Stimulated activated CD4-positive, alpha-beta T cell treated with anti-CD3 and anti-CD28 coated beads, Interleukin-12 subunit alpha, Interleukin-12 subunit beta, amount 100 ng/mL, for 24 hours (primary cell): ENCODE measurements at places on chromosomes 2 and 18.

DNA sequence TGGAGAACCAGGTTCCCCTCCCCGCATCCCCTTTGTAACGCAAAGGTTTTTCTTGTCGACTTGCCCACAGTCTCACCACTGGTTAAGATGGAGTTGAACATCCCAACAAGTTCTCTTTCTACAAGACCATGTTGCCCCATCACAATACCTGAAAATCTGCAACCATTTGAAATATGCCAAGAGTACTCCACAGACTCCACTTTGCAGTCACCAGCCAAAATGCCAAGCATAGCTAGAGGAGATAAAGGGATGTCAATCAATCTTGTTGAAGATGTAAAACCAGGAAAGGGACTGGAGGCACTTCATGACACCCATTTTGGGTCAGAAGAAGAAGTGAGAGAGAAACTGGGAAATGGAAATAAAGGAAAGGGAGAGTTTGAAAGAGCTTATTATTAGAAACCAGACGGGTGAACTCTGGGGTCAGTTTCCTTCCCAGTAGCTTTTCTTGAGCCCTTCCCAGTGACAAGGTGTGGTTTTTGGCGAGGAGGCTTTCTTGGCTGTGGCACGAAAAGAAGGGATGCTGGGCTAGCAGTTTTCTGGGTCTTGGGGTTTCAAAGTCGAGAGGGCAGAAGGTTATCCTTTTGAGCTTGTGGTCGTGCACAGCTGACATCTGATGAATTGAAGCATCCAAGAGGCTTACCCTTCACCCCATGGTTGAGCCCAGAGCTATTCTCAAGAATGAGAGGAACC is 79.3 kb downstream of the ACAA2 start:
- no peak for DNase-seq

- DNase-seq: no peak
These were observed 146.8 kb downstream of the RBM43 start for GRCh38 chr2:151114874-151115273.

DNA sequence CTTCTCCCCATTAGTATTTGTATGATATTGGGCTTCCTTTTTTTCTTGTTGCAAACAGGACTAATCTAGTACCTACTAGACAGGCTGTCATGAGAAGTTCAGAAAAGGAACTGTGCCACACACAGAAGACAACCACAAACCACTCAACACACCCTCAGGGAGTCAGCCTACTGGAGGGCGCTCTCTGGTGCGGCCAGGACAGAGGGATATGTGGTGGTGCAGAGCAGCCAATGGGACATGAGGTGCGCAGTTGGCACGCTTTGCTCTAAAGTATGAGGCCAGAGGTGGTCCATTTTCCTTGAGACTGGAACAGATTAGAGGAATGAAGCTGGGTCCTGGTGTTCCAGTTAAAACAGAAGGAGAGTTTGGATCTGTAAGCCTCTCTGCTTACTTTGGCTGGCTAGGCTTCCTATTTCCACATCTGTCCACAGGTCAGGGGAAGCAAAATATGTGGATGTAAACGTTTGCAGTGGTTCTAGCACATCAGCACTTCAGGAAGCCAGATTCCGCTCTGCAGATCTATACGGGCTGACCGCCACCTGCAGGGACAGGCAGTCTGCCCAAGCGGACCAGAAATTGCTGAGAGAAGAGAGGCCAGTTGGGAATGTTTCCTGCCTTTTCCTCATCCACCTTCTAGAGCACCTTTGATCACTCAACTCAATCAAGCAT is 114.1 kb downstream of the GFPT1 start:
- DNase-seq: no peak

DNA sequence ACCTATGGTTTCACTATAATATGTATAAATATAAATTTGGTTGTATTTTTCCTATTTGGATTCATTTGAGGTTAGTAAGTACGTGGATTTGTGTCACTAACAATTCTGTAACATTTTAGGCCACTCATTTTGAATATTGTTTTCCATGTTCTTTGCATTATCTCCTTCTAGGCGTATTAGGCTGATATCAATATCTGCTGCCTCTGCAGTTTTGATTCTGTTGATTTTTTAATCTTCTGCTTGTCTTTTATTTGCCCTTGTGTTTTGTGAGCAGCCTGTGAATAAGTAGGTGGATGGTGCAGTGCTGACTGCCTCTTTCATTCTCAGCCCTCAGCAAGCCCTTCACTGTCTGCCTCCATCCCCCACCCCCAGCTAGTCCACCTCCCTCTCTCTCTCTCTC is 165.7 kb upstream of the BCL2L11 start:
- DNase-seq: no peak

DNA sequence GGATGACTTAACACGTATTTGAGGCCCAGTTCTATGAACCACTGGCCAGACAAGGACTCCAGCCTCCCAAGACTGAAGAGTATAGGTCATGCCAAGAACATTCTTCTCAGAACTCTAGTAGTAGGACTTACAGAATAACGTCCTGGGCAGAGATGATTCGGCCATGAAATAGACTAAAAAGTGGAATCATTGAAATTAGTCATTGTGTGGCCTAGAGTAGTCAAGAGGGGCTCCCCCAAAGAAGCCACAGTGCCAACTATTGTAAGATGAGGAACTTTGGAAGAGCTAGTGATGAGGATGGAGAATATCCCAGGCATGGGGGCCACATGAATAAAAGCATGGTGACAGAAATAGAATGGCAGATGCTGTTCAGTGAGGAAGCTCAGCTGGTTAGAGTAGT is 101.1 kb downstream of the TRIB2 start:
- no peak for DNase-seq

- no peak for DNase-seq
These were observed 58.7 kb downstream of the B3GNT2 start for GRCh38 chr2:62254424-62255266.

GRCh38 chr2:172431463-172431862 is 4.1 kb downstream of the ITGA6 start:
- no peak for DNase-seq

- peak; percentile 6 for DNase-seq
These were observed 349.0 kb upstream of the PKDCC start for GRCh38 chr2:41698678-41699422.

DNA sequence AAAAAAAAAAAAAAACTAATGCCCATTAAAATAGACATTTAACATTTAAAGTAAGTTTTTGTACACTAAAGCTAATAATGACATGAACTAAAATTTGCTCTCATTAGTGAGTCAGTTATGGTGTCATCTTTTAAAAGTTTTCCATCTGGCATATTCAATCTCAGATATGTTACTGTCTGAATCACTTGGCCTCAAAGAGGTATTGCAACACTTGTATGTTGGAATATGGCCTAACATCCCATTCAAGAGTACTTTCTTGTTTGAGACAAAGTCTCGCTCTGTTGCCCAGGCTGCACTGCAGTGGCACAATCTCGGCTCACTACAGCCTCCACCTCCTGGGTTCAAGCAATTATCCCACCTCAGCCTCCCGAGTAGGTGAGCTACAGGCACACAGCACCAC is 169.7 kb downstream of the TMEM163 start:
- DNase-seq: no peak

DNA sequence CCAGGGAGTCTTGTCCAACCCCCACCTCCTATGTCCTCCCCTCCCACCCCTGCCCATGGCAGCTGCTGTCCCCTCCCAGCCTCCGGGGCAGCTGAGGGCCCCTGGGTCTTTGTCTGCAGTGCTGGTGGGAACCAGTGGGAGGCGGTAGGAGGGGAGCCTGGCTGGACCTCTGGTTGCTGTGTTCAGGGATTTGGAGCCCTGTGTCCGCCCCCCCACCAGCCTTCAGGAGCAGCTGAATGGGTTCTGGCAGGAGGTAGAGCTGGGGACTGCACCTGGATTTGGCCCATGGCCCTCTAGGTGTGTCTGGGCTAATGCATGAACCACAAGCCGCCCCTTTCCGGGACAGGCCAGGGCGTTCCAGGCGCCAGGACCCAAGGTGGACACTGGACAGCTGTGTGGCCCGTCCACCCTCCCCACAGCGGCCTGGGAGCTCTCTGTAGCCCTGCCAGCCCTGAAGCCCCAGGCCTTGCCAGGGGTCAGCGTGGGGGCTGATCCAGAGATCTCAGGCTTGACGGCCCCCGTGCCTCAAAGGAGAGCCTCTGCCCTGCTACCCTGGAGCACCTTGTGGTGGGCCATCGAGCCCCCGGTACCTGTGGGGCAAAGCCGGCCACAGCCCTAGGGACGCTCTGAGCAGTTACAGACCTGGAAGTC is 25.4 kb downstream of the GPC1 start:
- no peak for DNase-seq

GRCh38 chr2:29236074-29236473 is 120.9 kb downstream of the CLIP4 start:
- DNase-seq: no peak

GRCh38 chr2:240033330-240033678 is 3.1 kb upstream of the OR6B2 start:
- DNase-seq: no peak

DNA sequence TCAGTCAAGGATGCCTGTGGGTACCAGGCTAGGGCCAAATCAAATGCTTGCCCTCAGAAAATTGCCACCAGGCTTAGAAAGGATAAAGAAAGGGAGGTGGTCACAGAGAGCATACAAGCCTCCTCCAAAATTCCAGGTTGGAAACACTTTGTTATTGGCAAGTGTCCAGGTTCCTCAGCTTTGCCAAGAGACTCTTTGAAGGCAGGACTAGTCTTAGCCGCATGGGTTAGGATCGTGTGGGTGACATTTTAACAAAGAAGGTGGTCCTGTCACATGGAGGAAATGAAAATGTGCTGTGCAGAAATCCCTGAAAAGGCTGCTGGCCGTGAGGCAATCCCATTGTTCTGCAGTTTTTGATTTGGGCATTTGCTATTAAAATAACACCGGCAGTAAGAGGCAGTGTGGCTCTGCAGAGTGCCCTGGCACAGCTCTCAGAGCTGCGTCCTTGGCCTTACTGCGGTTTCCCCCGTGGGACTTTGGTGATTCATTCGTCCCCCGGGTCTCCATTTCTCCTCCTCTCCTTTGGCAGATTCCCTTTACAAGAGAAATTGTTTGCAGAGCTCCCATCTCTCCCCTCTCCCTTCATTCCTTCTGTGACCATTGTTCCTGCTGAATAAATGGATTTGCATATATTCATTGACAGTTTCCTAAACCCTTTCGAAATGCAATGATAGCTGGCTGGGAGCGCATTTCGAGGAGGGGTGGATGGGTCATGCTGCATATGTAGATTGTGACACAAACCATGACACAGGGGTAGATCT is 187.3 kb downstream of the VAPA start:
- no peak for DNase-seq

DNA sequence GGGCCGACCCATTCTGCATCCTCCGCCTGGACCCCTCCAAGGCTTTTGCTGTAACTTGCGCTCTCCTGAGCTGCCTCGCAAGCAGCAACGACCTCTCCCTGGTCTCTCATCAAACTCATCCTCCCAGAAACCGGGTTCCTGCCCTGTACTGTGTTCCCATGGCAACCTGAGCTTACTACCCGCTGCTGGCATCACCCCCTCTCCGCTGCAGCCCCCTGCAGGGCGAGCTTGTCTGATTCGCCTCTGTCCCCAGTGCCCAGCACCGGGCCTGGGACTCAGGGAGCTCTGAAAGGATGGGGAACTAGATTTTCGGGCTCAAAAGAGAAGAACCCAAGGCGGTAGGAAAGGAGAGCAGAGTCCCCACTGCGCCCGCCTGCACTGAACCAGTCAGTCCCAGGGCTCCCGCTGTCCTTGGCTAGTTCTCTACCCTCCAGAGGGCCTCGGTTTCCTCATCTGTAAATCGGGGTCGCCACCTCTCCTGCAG is 463 bp downstream of the HS1BP3 start:
- no peak for DNase-seq

- DNase-seq: no peak
These were observed 42.8 kb downstream of the SEMA4F start for GRCh38 chr2:74696829-74697228.

- DNase-seq: no peak
These were observed 51.1 kb downstream of the NABP1 start for GRCh38 chr2:191728750-191729624.

- no peak for DNase-seq
These were observed 3.0 kb downstream of the CYB5A start for GRCh38 chr18:74288730-74289129.

DNA sequence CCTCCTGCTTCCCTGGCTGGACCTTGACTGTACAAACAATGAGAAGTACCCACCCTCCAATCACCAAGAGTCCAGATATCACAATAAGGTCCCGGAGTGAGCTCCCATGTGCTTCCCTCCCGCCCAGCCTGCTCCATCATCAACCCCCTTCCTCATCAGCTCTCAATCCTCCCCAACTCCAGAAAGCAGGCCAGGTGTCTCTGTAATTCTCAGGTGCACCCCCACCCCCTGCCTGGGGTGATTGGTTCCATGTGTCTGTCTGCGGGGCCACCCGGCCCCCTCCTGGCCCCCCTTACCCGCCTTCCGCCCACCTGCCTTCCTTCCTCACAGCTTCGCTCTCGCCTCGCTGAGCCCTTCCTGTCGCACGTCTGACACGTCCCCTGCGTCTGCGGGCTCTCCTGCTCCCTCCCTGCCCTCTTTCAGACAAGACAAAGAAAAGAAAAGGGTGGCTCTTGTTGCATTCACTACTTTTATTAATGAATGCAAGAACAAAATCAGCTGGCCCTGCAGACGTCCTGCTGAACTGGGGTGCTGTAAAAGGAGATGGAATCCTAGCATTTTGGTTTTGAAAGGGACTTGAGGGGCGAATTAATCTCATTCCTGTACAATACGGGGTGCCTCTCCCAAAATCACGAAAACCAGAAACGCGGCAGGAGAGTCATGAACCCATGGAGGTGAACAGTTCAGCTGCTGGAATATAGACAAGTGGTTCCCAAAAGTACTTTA is 26.5 kb upstream of the IGFBP2 start:
- DNase-seq: peak; percentile 24

DNA sequence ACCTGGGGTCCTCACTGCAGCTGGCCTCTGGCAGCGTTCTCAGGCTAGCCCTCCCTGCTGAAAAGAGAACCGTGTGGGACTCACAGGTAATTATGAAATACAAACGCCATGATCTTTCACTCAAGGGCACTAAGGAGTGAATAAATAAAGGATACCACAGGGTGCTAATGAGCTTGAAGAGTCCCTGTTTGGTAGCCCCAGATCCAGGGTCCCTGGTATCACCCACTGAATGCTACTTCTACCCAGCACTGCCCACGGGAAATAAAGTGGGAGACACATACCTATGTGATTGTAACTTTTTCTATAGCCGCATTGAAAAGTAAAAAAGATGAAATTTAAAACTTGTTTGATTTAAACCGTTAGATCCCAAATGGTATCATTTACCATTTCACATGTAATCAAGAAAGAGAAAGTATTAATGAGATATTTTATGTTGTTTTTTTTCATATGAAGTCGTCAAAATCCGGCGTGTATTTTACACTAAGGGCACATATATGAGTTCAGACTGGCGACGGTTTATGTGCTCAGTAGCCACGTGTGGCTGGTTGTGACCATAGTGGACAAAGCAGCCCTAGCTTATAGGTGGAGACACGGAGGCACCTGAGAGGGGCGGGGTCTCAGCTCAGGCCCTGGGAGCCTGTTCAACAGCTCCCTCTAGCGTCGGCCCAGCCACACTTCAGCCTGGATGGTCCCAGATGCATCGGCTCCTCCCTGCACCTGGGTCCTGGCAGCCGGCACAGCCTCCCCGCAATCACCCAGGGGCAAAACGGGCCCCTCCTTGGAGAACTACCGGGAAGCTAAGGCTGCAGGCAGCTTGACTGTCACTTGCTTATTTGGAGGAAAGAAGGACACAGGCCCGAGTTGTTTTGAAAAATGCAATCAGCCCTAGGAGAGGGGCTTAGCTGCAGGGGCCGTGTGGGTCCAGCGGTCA is 39.2 kb downstream of the ODC1 start:
- peak; percentile 69 for DNase-seq
